ENCODE measurements at places on chromosomes 7 and 10.
A peak's percentile ranks its signal among the peaks of the same experiment; 100 is the strongest.

- no peak for DNase-seq
Measured at GRCh38 chr10:125226005-125226404, 65.6 kb upstream of the CTBP2 start.

DNA sequence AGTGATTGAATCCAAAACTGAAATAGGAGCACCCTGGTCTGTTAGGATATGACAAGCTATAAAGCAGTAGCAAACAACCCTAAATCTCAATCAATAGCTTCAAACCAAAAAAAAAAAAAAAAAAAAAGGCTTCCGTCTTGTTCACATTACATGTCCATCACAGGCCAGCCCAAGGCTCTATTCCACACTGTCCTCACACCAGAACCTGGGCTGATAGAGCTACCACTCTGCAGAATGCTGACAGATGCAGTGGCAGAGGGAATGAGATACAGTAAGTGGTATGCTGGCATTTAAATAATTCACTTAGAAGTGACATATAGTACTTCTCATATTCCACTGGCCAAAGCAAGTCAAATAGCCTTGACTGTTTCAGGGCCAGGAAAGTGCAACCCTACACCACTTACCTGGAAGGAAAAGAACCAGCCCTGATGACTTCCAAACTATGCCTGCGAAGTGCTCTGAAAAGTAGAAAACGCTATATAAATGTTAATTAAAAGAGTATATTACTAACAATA, 5.8 kb downstream of the CDCA7L start:
- DNase-seq = no peak

DNA sequence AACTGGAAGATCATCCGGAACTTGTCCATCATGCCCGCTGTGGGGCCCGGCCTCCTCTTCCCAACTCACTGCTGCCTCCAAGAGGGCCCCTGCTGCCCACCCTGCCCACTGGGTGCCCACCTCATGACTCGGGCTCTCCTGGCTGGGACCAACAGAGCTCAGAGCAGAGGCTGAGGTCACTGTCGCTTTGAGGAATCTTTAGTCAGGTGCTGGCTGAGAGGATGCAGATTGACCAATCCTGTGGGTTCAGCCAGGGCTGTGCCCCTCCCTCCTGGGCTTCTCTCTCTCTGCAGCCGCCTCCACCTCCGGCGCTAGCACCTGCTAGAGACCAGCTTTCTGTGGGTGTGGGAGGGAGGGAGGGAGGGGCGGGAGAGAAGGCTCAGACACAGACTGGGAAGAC, at the start of gene CALHM1:
CALHM1 (minus strand) TSS at position 181 of the 400 bp plus-strand sequence; CDS start at position 32, 149 bp downstream.
- no peak for DNase-seq

- no peak for DNase-seq
Measured at GRCh38 chr7:75985518-75986146, 8.8 kb downstream of the TMEM120A start.

DNA sequence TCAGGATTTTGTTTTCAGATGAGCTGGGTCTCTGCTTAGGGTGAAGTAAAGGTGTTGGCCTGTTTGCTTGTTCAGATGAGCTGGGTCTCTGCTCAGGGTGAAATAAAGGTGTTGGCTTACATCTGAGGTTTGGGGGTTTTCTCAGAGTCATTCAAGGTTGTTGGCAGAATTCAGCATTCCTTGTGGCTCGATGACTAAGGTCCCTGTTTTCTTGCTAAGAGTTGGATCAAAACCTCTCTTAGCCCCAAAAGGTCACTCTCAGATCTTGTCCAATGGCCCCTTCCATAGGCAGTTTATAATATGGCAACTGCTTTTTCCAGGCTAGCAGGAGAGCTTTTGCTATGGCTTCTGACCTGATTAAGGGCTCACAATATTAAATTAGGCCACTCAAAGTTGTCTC, 106.6 kb downstream of the ADAM22 start:
- DNase-seq = no peak

GRCh38 chr7:98880485-98880884, 2.2 kb downstream of the TRRAP start:
- no peak for DNase-seq

GRCh38 chr10:96673318-96674099, 46.8 kb downstream of the PIK3AP1 start:
- DNase-seq = no peak

DNA sequence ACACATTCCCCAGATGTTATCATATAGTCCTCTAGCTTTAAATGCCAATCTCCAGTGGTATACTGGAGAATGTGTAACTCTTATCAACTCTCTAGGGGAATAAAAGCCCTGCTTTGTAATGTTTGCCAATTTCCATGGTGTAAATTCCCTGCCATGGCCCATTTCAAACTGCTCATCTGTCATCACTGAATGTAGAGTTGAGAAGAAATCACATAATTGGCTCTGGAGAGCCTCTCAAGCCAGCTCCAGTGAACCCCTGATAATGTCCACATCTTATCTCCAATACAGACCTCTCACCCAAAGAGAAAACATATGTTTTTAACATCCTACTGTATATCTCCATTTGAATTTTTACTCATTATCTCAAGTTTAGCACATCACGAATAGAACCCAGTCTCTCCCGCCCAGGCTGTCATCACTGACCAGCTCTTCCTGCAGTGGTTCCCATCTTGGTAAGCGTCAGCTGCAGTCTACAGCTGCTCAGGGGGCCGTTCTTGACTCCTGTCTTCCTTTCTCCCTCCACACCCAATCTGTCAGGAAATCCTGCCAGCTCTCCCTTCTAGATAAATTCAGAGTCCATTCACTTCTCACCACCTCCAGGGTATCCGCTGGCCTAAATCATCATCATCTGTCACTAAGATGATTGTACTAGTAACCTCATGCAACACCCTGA, 332.4 kb downstream of the FRMD4A start:
- DNase-seq = no peak

DNA sequence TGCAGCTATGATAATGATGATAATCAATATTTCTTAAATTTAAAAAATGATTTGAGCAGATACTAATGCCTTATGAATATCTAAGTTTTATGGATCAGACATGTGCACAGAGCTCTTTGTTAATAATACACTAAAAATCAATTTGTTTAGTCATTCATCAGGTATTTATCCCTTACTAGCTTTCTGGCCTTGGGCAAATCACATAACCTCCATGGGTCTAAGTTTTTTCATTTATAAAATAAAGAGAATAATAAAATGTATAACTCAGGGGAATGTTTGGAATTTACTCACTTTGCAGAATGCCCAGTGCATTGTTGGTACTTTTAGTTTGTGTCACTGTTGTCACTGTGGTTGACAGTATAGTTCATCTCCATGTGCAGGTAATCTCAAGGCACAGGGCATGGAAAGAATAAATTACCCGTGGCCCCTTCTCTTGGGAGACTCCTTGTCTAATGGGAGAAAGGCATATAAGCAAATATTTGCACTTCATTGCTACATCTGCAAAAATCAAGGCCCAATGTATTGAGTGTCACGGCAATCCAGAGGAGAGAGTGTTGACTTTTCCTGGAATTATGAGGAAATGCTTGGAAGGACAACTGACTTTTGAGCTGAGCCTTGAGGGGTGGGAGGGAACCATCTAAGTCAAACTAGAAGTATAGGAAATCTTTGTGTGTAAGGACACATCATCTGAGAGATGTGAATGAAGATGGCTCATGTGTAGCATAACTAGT, 64.7 kb upstream of the CTTNBP2 start:
- DNase-seq = no peak

- DNase-seq = no peak
Measured at GRCh38 chr10:13512564-13512963, 16.2 kb downstream of the BEND7 start.

DNA sequence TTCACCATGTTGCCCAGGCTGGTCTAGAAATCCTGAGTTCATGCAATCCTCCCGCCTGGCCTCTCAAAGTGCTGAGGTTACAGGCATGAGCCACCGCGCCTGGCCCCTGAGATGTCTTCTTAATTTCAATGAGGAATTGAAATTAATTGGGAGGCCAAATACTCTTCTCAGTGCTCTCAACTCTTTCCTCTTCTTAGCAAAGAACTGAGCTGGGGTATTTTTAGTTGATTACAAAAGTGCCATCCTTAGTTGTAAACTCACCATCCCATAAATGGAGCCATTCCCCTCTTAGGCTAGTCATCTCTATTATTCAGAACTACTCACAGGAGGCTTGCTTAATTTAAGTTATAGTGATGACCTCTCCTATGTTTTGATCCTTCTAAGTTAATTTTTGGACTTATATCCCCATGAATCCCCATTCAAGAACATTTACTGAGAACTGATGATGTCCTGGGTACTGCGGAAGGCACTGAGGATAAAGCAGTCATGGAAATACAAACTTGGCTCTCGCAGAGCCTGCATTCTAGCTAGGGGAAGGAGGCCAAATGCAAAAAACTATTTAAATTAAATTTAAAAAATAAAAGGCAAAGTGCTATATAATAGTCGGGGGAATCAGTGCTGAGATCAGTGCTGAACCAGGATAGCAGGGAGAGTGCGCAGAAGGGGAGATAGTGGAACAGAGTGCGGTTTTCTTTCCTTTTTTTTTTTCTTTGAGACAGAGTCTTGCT, 145.3 kb downstream of the SFMBT2 start:
- no peak for DNase-seq

DNA sequence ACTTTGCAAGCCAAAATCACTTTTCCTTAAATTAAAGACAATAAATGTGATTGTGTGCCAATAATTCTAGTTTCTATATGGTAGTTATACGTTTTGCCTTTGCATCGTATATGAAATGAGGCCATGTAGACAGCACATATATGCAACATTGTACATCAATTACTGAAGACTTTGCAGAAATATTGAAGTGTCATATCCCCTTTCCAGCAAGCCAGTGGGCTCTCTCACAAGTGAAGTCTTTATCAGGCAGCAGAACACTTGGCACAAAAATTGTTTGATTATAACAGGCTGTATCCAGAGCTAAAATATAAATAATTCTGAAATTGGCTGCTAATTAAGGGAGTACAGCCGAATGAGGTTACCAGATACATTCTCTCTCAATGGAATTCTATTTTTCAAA, 588.6 kb upstream of the SEMA3D start:
- DNase-seq = no peak

DNA sequence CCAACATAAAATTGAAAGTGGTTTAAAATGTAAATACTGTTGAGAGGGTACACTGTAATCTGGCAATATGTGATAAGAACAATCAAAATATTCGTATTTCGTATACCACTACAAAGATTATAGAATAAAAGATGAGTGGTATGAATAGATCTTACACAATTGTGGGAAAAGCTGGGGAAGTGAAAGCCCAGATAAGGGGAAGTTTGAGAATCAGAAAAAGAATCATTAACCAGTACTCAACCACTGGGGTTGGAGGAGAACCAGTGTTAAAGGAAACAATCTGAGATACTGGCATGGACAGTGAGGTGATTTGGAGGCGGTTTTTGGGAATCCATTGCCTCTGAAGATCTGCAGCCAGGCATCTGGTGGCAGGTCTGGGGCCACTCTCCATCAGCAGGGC, 59.7 kb upstream of the CDK14 start:
- DNase-seq = no peak

- no peak for DNase-seq
Measured at GRCh38 chr10:84204122-84204521, 9.8 kb downstream of the CDHR1 start.

GRCh38 chr7:130490888-130491804, 739 bp upstream of the MEST start:
- DNase-seq = peak; percentile 74

GRCh38 chr7:93836116-93836515, 54.4 kb downstream of the TFPI2 start:
- DNase-seq = no peak

DNA sequence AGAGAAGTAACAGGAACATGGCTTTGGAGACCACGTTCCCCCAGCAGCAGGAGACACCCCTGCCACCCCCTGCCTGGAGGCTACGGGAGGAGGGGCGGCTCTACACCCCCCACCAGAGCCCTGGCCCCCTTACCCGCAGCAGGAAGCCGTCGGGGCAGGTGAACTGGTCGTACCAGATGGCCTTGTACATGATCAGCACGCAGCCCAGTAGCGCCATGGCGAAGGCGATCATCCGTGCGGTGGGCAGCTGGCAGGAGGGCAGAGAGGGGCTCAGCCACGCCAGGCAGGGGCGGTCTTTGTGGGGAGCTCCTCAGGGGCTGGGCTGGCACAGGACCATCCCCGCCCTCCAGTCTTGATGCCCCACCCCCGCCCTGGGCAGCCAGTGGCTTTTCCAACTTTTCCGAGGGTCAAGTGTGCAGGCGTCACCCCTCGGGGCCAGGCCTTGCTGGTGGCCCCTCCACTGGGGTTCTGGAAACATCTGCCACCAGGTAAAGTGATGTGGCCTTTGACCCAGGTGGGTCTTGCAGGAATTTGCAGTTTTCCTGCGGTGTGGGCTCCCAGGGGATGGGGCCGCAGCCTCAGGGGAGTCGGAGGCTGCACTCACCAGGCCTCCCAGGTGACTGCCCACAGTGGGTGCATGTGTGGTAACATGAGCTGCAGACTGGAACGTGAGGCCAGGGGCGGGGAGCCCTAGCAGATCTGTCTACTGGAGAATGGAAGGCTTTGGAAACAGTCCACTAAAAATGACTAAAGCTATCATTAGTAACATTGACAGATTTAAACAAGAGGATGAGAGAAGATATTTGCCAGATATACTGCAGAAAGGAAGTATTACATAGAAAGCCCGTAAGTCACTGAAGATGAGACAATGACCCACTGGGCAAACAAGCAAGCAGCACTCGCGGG, 9.7 kb downstream of the CALY start:
- DNase-seq = no peak

All from activated naive CD8-positive, alpha-beta T cell treated with anti-CD3 and anti-CD28 coated beads, Interleukin-2, amount 10 ng/mL, durations not matched to agents 7 days and 5 days (primary cell).